ENCODE measurements at places on chromosomes 1 and 21. TPM values are rescaled to one million over a fixed set of nuclear protein-coding genes. Genes with fewer than 3 reads are reported as not detected.

GRCh38 chr21:26686278-26686677 is 113.2 kb upstream of the CYYR1 start:
- DNase-seq = no peak

GRCh38 chr1:28579401-28579800 is 12.7 kb upstream of the RAB42 start:
- DNase-seq = no peak

DNA sequence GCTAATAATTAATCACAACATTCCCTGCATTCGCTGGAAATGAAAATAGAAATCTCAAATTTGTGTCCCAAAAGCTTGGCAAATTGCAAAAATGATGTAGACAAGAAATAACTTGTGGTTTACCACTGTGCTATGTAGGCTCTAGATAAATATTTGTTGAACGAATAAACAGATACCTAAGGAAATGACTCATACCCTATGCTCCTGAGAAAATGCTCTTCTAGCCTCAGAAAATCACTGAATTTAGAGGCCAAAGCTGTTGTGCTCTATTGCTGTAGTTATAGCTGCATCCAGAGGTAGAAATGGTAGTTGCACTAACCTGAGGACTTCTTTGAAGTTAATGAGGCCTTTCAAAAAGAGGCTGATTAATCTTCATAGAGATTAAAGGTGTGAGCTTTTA is 142.0 kb upstream of the ZNHIT6 start:
- no peak for DNase-seq

AGT gene
- 17.4 TPM for polyA plus RNA-seq

DNA sequence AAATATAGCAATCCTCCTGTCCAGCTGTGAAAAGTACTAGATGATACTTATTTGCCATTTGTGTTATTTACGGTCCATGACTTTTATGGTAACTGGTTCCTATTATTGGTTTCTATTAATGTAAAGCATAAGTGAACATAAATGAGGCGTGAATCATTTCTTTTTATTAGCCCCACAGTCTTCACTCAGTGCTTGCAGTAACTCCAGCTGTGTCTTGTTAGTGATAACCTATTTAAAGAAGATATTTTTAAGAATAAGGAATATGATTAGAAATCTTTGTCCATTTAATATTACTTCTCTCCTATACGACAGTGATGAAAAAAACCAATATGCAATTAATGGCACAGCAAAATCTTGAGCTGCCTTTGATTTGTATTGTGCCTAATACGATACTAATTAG is 149.9 kb downstream of the SPATA17 start:
- DNase-seq = no peak

GRCh38 chr1:216024546-216024945 is 398.7 kb downstream of the USH2A start:
- DNase-seq = no peak

LRIF1 gene
- 8.7 TPM for polyA plus RNA-seq

GRCh38 chr1:19817160-19817559 is 2.1 kb upstream of the RNF186 start:
- DNase-seq = no peak

GRCh38 chr1:204880906-204881305 is 10.2 kb downstream of the NFASC start:
- DNase-seq = no peak

AADACL4 gene
- not detected for polyA plus RNA-seq

- DNase-seq = no peak
These were observed 185.6 kb downstream of the TGFBR3 start for GRCh38 chr1:91700332-91700731.

- DNase-seq = no peak
These were observed 900.6 kb downstream of the NCAM2 start for GRCh38 chr21:21898801-21899200.

DNA sequence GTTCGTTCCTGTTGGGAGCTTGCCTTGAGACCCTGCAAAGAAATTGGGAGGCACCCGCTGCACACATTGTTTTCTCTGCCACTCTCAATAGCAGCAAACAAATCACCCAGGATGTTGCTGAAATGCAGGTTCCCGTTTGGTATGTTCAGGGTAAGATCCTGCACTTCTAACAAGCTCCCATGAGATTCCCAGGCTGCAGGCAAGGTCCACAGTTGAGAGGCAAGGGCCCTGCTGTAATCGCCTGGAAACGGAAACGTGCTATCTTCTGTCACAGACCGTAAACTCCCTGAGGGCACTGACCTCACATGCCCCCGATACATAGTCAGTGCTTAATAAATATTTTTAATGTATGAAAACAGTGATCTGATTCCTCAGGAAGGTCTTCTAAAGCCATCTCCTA is 37.8 kb downstream of the XCL1 start:
- no peak for DNase-seq

GRCh38 chr1:223708001-223708359 is 4.4 kb upstream of the CAPN2 start:
- DNase-seq = no peak

SLC44A3 gene
- polyA plus RNA-seq = 4.1 TPM

DNA sequence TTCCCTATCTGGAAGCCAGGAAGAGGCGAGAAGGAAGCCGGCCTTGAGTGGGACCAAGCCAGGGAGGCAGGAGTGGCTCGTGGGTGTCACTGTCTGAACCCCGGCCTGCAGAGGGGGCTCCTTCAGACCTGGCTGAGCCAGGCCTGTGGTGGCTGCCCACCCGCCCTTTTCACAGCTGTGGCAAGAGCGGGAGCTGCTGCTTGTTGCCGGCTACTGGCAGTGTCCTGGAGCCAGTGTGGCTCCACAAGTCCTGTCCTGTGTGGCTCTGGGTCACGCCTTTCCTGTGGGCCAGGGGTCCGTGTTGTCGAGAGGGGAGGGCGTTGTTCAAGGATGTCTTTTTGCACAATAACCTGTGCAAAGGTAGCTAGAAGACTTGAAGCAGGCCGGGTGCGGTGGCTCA is 1.3 kb downstream of the PFKL start:
- no peak for DNase-seq

ERICH3 gene
- not detected for polyA plus RNA-seq

DNA sequence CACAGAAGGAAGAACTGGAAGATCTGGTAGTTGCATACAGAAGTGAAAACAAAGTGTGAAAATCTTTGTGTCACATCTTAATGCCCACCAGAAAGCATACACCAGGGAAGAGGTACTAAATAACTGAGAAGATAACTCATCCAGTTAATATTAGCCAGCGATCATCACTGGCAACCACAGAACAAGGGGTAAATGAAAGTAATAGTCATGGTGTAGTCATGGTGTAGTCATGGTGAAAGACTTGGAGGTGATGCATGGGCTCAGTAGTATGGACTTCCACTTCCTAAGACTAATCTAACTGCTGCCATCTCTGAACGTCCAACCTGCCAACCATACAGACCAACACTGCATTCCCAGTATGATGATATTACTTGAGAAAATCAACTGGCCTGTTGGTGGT is 481.2 kb upstream of the NR5A2 start:
- no peak for DNase-seq

- no peak for DNase-seq
These were observed 120.4 kb downstream of the SNX7 start for GRCh38 chr1:98781906-98782305.
